Prostate gland (tissue), 2 donors: ENCODE measurements at places on chromosomes 4 and X. TPM values are rescaled to one million over a fixed set of nuclear protein-coding genes. Genes with fewer than 3 reads are reported as not detected.
A peak's percentile ranks its signal among the peaks of the same experiment; 100 is the strongest.

FOXR2 gene
- 1.2 TPM for total RNA-seq

DNA sequence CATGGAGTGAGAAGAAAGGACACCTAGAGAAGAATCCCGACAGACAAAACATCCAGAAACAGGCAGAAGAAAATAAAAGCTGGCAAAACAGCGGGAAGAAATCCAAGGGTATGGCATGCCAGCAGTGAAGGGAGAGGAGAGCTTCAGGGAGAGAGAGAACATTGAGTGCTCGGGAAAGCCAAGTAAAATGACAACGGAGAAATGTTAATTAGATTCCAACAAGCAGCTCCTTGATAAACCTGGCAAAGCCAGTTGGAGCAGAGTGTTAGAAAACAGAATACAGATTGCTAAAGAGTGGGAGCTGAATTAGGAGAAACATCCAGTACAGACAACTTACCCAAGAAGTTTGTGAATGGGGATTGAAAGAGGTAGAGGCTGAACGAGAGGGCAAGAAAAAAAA is 40.4 kb upstream of the MAOA start:
- H3K4me1 ChIP-seq, result no peaks in the 10 kb centered on the region
- no peaks in the 10 kb centered on the region for H3K36me3 ChIP-seq
- H3K27me3 ChIP-seq, result no peaks in the 10 kb centered on the region
- peak overlapping the region; percentile 23 for H3K27ac ChIP-seq

PLAC8 gene
- 2.6 TPM for total RNA-seq

FGD1 gene
- 7.0 TPM for total RNA-seq

ATP6AP2 gene
- 118 TPM for total RNA-seq

GRCh38 chrX:105451401-105451800 is 230.9 kb upstream of the TEX13A start:
- no peak overlapping the region for H3K27ac ChIP-seq
- DNase-seq, result no peak
- H3K4me3 ChIP-seq, result no peak overlapping the region

DNA sequence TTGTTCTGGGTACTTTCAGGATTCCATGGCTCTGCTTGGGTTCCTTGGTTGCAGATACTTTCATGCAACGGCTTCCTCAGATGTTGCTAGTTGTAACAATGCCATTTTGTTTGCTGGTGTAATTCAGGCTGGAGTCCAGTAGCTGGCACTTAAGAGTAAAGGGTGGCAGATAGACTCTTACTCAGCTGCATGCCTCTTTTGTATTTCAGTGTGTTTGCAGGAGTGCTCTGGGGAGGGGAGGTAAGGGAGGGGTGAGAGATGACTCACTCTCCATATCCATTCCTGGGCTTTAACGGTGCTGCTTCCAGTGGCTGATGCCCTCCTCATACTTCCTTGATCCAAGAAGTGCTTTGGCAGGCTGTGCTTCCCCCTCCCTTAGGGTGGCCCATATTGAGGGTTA is 155.2 kb downstream of the ZNF330 start:
- H3K36me3 ChIP-seq, result no peaks in the 10 kb centered on the region
- no peak overlapping the region for H3K27ac ChIP-seq
- H3K4me3 ChIP-seq, result no peak overlapping the region
- no peaks in the 10 kb centered on the region for H3K27me3 ChIP-seq
- no peaks in the 10 kb centered on the region for H3K4me1 ChIP-seq

GRCh38 chr4:3480528-3481112 is 17.5 kb downstream of the DOK7 start:
- H3K36me3 ChIP-seq, result no peaks in the 10 kb centered on the region
- peaks cover 5% of the 10 kb centered on the region for H3K27me3 ChIP-seq
- no peak overlapping the region for H3K27ac ChIP-seq
- peak; percentile 66 for DNase-seq
- no peak overlapping the region for H3K4me3 ChIP-seq

- H3K27ac ChIP-seq, result no peak overlapping the region
- H3K4me1 ChIP-seq, result no peaks in the 10 kb centered on the region
- H3K36me3 ChIP-seq, result no peaks in the 10 kb centered on the region
- no peak overlapping the region for H3K4me3 ChIP-seq
- H3K27me3 ChIP-seq, result no peaks in the 10 kb centered on the region
Measured at GRCh38 chr4:184861047-184861446, 35.3 kb upstream of the ACSL1 start.

- no peaks in the 10 kb centered on the region for H3K27me3 ChIP-seq
- H3K4me1 ChIP-seq, result no peaks in the 10 kb centered on the region
- H3K4me3 ChIP-seq, result no peak overlapping the region
- no peak for DNase-seq
- H3K27ac ChIP-seq, result no peak overlapping the region
- H3K36me3 ChIP-seq, result no peaks in the 10 kb centered on the region
Measured at GRCh38 chrX:19479458-19479857, 35.9 kb downstream of the MAP3K15 start.

DNA sequence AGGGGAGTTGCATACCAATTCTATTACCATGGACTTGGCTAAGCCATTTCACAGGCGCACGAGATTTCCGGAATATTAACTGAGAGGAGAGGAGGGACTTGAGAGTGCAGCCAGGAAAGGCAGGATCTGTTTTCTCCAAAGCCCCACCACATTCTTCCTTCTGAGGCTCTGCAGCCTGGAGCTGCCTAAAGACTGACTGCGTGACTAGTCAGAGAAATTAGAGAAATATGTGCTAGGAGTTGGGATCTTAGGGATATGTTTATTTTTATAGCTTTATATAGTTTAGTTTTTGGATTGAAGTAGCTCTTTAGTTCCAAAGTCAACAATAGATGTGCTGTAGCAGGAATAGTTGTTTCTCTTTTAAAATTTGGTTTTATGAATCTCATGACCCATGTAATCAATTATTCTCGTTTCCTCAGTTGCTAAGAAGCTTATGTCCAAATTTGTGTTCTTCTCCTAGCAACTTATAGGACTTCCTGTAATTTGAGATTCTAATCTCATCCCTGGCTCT is 300.1 kb upstream of the DDX53 start:
- H3K4me1 ChIP-seq, result no peaks in the 10 kb centered on the region
- H3K27ac ChIP-seq, result no peak overlapping the region
- H3K4me3 ChIP-seq, result no peak overlapping the region
- H3K27me3 ChIP-seq, result no peaks in the 10 kb centered on the region

GRCh38 chrX:119757979-119758730 is at the start of gene SOWAHD:
Gene SOWAHD (plus strand): TSS chrX:119758588. CDS start chrX:119758668, 80 bp downstream.
- H3K4me3 ChIP-seq, result peak within 1 kb of the TSS; percentile 37
- H3K4me1 ChIP-seq, result no peaks in the 10 kb centered on the region
- no peaks in the 10 kb centered on the region for H3K36me3 ChIP-seq
- H3K27ac ChIP-seq, result no peak within 1 kb of the TSS

VBP1 gene
- total RNA-seq, result 20.8 TPM

DNA sequence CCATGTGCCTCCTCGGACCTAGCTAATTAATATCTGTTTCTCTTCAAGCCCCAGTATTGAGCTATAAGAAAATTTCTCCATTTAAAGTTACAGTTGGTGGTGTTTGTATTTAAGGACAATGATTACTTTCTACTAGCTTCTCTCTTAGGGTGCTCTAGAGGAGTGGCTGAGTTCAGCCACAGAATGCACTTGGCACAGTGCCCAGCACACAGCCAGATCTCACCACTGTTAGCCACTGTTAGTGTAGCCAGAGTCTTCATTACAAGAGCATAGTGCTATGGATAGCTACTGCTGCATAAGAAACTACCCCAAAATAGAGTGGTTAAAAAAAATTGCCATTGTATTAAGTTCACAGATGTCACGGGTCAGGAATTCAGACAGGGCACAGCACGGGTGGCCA is 421.3 kb downstream of the BCOR start:
- H3K27me3 ChIP-seq, result no peaks in the 10 kb centered on the region
- no peaks in the 10 kb centered on the region for H3K4me1 ChIP-seq

DNA sequence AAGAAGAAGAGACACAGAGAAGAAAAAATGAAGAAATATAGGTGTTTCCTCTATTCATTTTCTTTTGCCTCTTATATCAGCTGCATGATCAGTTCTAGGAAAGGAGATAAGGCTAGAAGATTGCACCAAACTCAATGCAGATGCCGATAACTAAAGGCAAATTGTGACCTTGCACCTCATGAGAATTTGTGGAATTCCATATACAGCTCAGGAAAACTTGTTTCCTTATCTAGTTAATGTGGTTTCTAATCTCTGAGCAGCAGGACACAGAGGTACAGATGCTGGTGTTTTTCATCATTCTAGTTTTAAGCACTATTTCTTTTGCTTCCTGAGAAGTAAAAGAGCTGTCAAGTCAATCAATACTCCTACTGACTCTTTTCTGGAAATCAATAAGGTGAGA is 104.6 kb upstream of the NWD2 start:
- H3K4me3 ChIP-seq, result no peak overlapping the region
- DNase-seq, result no peak
- H3K36me3 ChIP-seq, result no peaks in the 10 kb centered on the region
- H3K27me3 ChIP-seq, result no peaks in the 10 kb centered on the region
- H3K27ac ChIP-seq, result no peak overlapping the region

GRCh38 chrX:17788956-17789562 is 51.8 kb downstream of the SCML1 start:
- no peak overlapping the region for H3K27ac ChIP-seq
- no peaks in the 10 kb centered on the region for H3K36me3 ChIP-seq
- H3K27me3 ChIP-seq, result no peaks in the 10 kb centered on the region
- no peak for DNase-seq
- no peaks in the 10 kb centered on the region for H3K4me1 ChIP-seq

GRCh38 chr4:144371485-144371884 is 231.0 kb upstream of the GYPA start:
- no peak overlapping the region for H3K27ac ChIP-seq
- no peaks in the 10 kb centered on the region for H3K4me1 ChIP-seq
- no peaks in the 10 kb centered on the region for H3K27me3 ChIP-seq
- no peaks in the 10 kb centered on the region for H3K36me3 ChIP-seq
- no peak for DNase-seq

DNA sequence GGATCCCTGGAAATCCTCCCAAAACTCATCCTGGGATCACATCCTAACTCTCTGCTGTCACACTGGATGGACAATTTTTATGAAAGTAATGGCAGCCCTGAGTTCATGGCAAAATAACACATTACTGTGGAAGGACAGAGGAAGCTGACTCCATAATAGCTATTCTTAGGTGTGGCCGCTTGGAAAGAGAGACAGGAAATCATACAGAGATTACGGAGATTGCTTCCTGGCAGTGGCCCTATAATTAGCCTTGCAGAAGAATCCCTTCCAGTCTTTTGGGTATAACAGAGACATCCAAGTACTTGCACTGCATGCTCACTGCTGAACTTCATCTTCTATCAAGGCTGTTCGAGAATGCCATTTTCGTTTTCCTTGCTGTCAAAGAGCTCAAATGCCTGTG is 133.1 kb upstream of the VCX start:
- DNase-seq, result no peak
- no peaks in the 10 kb centered on the region for H3K4me1 ChIP-seq
- no peak overlapping the region for H3K27ac ChIP-seq
- H3K36me3 ChIP-seq, result no peaks in the 10 kb centered on the region
- no peaks in the 10 kb centered on the region for H3K27me3 ChIP-seq

DNA sequence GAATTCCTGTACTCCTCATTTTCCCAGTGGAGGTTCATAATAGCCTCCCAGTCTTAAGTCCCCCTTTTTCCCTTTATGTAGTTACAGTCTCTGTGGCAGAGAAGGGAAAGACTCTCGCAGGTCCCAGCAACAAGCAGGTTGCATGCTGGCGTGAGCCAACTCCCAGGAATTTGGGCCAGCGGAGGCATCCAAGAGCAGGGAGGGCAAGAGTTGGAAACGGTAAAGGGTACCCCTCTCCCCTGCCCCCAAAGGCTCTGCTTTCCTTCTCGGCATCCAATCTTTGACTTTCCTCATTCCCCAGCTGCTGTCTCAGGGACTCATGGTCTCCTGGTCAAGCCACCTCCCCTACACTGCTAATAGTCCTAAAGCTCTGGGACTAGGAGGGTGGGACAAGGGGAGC is 15.4 kb upstream of the HSFX2 start:
- no peaks in the 10 kb centered on the region for H3K36me3 ChIP-seq
- no peak overlapping the region for H3K27ac ChIP-seq
- H3K4me1 ChIP-seq, result no peaks in the 10 kb centered on the region
- H3K27me3 ChIP-seq, result no peaks in the 10 kb centered on the region

PCSK1N gene
- 45.4 TPM for total RNA-seq

DNA sequence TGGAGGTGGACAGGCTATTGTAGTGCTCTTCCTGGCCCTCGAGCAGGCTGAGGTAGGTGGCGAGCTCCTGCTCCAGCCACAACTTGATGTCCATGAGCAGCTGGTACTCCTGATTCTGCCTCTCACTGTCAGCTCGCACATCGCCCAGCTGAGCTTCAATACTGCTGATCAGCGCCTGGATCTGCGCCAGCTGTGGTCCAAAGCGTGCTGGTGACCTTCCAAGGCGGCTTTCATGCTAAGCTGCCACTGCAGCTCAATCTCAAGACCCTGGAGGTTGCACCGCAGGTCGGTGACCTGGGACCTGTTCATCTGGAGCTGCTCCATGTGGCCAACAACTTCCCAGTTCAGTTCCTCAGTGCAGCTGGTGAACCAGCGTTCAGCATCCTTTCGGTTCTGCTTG is 31.2 kb downstream of the LRIT3 start:
- no peaks in the 10 kb centered on the region for H3K36me3 ChIP-seq
- no peak overlapping the region for H3K27ac ChIP-seq
- no peak for DNase-seq
- no peak overlapping the region for H3K4me3 ChIP-seq

- no peaks in the 10 kb centered on the region for H3K27me3 ChIP-seq
- H3K4me3 ChIP-seq, result no peak overlapping the region
- no peak overlapping the region for H3K27ac ChIP-seq
Measured at GRCh38 chr4:116480546-116480945, 604.8 kb downstream of the TRAM1L1 start.

- H3K36me3 ChIP-seq, result no peaks in the 10 kb centered on the region
- H3K4me3 ChIP-seq, result no peak overlapping the region
- H3K27ac ChIP-seq, result no peak overlapping the region
- no peaks in the 10 kb centered on the region for H3K27me3 ChIP-seq
- H3K4me1 ChIP-seq, result no peaks in the 10 kb centered on the region
- DNase-seq, result no peak
Measured at GRCh38 chrX:110280954-110281353, 36.9 kb downstream of the AMMECR1 start.

NAA10 gene
- 47.5 TPM for total RNA-seq

DNA sequence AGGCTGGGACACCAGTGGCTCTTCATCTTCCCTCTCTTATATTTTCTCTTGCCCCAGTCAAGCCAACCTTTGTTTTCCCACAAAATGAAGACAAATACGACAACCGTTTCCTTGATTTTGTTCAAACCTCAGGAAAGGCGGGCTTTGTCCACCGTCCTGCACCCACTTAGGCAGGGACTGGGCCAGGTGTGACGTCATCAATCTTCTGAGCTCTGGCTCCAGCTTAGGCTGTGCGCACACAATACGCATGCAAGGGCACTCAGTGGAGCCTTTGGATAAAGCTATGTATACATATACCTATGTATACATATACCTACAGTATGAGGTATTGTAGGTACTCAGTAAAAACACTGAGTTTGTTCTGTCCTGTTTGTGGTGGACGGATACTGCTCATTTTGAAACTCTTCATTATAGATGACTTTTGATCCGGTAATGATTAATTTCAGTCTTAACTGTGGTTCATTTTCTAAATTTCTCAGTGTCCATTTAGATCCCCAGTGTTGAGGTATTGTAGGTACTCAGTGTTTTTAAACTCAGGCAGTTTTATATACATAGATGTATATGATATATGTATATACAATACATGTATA is 194.9 kb downstream of the MGST2 start:
- no peaks in the 10 kb centered on the region for H3K27me3 ChIP-seq
- DNase-seq, result no peak
- no peaks in the 10 kb centered on the region for H3K36me3 ChIP-seq
- peaks cover 4% of the 10 kb centered on the region for H3K4me1 ChIP-seq
- no peak overlapping the region for H3K27ac ChIP-seq
- H3K4me3 ChIP-seq, result no peak overlapping the region
